ENCODE measurements at places on chromosomes 16 and 17.

DNA sequence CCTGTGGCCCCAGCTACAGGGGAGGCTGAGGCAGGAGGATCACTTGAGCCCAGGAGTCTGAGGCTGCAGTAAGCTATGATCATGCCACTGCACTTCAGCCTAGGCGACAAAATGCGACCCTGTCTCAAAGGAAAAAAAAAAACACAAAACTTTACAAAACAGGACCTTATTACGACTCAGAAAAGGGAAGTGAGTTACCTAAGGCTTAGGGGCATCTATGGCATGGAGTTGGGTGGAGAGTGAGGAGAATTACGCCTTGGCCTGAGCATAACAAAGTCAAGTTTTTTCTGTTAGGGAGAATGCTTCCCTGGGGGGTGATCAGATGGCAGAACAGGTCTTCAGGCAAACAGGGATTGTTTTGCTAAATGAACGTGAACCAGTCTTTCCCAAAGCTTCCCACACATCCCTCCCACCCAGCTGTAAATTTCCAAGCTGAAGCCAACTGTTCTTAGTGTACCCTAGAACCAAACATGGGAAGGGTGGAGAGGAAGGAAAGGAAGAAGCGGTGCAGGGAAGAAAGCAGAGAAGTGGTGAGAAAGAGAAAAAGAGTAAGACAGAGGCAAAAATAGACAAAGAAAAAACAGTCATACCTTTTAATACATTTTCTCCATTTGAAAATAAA lies 24.6 kb upstream of the TNRC6C start:
- DNase-seq, result no peak

DNA sequence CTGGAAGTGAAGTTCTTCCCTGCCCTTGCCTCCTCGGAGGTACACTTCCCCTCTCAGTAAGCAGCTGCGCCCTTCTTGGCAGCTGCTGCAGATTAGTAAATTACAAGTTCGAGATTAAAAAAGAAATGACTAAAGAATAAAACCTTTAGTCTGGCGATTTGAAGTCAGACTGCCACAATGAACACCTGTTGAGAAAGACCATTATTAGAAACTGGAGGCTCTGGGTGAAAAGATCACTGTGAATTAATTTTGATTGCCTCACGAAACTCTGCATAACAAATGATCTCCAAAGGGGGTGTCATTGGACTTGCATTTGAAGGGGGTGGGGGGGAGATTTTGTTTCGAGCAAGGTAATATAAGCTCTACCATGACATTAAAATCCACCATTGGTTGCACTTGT lies 39.3 kb downstream of the SALL1 start:
- no peak for DNase-seq

DNA sequence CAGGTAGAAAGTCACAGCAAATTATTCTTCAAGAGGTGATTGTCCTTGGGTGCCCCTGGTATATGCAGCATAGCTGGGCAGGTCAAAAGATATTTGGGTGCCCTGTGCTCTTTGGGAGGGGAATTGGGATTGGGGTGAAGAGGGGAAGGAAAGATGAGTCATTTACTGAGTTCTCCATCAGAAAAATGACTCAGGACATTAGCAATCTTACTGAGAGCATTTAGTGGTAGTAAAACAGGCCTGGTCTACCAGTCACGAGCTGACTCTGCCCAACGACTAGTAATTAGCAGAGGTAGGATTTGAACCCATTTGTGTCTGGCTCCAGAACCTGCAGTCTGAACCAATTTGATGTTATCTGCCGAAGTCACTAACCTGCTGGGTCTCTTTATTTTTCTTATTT lies 6.0 kb upstream of the GRIN2A start:
- no peak for DNase-seq

DNA sequence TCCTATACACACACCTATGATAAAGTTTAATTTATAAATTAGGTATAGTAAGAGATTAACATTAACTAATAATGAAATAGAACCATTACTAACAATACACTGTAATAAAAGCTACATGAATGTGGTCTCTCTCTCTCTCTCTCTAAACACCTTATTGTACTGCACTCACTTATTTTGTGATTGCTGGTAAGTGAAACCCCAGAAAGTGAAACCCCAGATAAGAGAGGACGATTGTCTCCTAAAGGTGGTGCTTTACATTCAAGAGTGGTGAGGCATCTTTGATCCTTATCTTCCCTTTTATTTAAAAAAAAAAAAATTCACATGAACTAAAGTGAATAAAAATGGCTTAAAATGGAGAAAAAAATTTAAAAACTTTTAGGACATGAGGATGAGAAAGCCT lies 80.1 kb upstream of the TRAP1 start:
- DNase-seq, result no peak

- DNase-seq, result no peak
Measured at GRCh38 chr16:88050952-88051660, 99.9 kb downstream of the BANP start.

DNA sequence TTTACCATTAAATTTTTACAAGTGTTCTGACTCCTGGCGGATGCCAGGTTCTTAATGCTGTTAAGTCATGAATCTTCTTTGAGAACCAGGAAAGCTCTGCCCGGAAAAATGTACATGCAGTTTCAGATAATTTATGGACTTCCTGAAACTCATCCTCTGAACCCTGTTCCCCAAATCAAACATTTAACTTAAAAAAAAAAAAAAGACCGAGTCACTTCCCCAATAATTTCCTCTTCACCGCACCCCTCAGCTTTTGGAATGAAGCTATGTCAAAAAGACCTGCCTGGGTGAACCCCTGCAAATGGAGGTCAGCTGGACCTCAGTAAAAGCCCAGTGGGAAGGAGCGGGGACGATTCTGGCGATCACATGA lies 15.0 kb downstream of the ZNF232 start:
- no peak for DNase-seq

DNA sequence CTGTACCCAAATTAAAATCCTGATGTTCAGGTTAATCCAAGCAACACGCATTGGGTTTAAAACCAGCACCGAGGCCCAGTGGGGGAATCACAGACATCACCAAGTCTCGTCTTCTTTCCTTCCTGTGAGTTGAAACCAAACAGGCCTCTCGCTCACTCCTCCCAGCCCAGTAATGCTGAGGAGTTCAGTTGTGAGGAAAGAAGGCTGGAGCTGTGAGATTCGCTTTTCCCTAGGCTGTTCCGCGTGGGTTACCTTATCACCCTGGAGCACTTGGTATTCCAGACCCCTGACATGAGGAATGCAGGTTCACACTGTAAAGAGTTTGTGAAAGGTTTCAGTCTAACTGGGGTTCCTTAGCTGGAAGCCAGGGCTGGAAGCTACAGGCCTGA lies 20.8 kb downstream of the CIBAR2 start:
- DNase-seq, result no peak

DNA sequence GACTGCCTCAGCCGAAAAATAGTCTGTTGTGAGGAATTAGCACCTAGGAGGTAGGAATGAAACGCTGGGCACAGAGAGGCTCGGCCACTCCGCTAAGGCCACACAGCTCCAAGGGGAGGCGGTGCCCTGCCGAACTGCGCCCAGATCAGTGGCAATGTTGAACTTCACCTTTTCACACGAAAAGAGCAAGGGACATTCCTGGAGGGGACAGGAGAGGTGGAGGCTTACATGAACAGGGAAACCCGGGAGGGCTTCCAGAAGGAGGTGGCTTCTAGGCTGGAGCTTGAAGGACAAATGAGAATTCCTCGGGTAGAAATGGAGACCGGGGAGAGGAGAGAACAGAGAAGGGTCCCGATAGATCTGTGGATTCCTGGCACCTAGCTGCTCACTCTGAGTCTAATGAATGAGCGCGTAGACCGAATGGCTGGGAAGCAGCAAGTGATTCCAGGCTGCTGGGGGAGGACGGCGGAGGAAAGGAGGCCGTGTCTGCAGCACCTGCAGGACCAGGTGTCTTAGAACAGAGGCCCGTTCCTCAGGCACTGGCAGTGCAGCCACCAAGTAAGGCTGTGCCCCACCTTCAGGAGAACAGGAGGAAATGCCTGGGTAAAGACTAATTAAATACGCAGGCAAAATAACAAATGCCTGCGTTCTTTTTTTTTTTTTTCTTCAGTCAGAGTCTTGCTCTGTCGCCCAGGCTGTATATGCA lies 722 bp upstream of the SLC38A10 start:
- DNase-seq, result peak; percentile 42

GRCh38 chr17:63189082-63189481 lies 223.0 kb downstream of the TANC2 start:
- peak; percentile 65 for DNase-seq

GRCh38 chr16:88781140-88782077 lies 3.6 kb downstream of the PIEZO1 start:
- DNase-seq, result no peak

- no peak for DNase-seq
Measured at GRCh38 chr16:86367291-86368072, 142.8 kb upstream of the FOXF1 start.

DNA sequence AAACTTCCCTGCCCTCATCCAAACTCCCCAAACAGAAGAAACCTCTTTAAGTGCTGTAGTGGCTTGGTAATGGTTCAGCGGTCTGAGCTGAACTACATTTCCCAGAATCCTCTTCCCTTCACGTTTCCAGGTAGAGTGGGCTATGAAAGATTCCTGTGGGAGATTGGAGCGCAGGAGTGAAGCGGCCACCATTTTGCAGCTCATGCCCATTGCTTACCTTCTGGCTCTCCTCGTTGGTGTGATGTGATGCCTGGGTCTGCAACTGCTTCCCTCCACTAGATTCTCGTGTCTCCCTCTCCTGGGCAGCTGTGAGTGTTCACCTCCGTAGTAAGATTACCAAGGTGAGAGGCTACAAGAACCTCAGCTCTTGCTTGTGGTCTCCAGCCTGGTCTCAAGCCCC lies 82.1 kb downstream of the GPR139 start:
- DNase-seq, result no peak

- DNase-seq, result peak; percentile 57
Measured at GRCh38 chr16:64240586-64240985, 881.3 kb downstream of the CDH11 start.

- peak; percentile 26 for DNase-seq
Measured at GRCh38 chr17:49290690-49291359, 60.2 kb upstream of the PHOSPHO1 start.

GRCh38 chr17:33324736-33325135 lies 31.6 kb upstream of the ASIC2 start:
- no peak for DNase-seq

GRCh38 chr16:59655031-59655430 lies 920.9 kb upstream of the GOT2 start:
- DNase-seq, result no peak

- DNase-seq, result peak; percentile 51
Measured at GRCh38 chr17:67289181-67289876, 44.3 kb upstream of the HELZ start.

DNA sequence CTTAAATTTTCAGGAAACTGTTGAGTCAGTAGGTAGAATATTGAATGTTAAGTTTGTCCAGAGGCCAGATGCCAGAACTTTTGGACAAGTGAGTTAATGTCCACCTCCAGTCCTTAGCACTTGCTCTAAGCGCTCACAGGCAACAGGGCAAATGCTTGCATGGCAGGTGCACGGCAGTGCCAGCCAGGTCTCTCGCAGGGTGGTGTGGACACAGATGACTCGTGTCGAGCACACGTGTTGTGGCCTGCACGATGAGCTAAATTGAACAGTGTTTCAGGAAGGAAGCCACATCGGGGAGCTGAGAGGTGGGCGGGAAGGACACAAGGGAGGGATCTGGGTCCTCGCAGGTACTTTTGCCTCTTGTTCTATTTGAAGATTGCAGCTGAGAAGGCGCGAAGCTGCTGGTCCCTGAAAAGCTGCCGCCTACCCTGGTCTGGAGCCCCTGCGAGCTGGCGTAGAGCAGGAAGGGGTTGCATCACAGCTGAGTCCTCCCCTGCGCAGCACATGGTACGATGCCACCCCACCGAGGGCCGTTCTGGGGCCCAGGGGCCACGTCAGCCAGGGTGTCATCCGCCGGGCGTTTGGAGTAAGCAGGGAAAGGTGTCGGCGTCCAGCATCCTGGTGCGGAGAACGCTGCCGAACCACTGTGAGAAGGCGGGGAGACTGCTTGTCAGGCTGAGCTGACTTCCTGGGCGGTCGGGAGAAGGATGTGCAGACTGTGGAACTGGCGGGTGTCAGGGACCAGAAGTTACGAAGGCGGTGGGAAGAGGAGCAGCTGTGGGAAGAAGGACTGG lies 6.3 kb downstream of the RAB40C start:
- DNase-seq, result no peak

DNA sequence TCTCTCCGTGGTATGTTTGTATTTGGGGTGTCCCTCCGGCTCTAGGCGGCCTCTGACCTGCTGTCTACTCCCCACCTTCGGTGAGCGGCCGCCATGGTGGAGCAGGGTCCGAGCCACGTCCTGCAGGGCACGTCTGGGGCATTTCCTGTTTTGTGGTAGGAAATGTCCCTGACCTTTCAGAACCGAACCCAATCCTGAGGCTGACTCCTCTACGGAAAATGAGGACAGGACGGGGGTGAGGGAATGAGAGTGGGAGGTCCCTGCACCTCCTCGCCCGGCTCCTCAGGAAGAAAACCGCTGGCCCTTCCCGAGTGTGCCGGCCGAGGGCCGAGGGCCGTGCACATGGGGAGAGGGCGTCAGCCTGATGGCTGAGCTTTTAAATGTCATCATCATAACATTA lies 45.8 kb downstream of the WDR45B start:
- no peak for DNase-seq

DNA sequence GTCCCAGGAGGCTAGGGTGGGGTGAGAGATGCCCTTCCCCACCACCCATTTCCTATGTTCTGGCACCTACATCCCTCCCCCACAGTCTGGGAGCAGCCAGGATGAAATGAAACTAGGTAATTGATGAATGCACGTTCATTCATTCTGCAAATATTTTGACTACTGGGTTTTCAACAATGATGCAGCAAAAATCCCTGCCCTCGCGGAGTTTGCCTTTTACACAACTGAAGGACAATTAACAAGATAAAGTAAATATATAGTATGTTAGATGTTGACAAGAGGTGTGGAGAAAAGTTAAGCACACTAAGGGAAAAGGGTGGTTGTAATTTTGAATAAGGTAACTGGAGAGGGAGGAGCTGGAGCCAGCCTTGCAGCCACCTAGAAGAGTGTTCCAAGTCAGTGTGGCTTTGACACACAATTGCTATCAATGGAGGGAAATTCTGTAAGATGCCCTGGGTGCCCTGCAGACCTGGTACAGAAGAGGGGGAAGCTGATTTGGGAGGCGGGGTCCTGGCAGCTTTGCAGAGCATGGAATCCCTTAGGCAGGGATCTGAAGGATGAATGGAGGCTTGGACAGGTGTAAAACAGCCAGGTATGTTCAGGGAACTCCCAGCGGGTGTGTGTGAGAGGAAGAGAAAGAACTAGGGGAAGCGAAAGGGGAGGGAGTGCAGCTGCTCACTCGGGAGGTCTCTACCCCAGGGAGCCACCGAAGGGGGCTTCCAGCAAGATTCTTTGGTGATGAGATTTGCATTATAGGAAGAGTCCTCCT lies 2.5 kb downstream of the TMEM92 start:
- DNase-seq, result no peak

DNA sequence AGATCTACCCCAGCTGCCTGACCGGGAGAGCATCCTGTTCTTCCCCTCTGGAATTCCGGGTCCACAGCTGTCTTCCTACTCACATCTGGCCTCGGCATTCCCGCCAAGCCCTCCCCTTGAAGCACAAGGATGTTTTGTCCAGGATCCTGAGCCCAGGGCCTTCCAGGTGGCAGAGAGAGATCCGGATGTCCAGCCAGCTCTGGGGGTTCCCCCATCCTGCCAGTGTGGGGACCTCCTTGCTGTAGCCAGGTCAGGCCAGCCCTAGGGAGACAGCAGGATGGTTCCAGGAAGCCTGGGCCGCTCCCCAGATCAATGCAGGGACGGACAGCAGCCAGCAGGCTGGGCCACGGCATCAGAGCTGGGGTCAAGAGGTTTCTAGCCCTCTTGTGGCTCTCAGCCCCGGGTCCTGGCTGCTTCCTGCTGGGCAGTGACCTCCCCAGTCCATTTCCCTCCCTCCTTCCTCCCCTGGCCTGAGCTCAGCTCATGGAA lies 55.3 kb downstream of the SOCS3 start:
- no peak for DNase-seq
